Fibroblast of skin of left biceps (primary cell): ENCODE measurements at places on chromosomes 7 and 10.

- no peak for DNase-seq
Observed at GRCh38 chr10:116697816-116698215, 44.5 kb downstream of the HSPA12A start.

DNA sequence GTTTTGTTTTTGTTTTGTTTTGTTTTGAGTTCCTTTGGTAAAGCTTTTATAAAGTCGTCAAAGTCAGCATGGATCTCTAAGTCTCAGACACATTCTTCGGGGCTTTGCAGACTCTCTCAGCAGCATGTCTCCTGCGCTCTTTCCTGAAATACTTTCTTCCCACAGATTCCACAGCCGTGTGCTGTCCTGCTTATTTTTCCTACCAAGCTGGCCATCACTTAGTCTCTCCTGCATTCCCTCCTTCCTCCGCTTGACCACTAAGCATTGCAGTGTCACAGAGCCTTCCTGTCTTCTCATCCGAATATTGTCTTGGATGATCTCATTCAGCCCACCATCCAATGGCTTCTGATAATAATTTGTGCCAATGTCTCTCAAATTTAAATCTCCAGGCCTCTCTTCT lies 434.3 kb upstream of the C7orf33 start:
- no peak for DNase-seq

DNA sequence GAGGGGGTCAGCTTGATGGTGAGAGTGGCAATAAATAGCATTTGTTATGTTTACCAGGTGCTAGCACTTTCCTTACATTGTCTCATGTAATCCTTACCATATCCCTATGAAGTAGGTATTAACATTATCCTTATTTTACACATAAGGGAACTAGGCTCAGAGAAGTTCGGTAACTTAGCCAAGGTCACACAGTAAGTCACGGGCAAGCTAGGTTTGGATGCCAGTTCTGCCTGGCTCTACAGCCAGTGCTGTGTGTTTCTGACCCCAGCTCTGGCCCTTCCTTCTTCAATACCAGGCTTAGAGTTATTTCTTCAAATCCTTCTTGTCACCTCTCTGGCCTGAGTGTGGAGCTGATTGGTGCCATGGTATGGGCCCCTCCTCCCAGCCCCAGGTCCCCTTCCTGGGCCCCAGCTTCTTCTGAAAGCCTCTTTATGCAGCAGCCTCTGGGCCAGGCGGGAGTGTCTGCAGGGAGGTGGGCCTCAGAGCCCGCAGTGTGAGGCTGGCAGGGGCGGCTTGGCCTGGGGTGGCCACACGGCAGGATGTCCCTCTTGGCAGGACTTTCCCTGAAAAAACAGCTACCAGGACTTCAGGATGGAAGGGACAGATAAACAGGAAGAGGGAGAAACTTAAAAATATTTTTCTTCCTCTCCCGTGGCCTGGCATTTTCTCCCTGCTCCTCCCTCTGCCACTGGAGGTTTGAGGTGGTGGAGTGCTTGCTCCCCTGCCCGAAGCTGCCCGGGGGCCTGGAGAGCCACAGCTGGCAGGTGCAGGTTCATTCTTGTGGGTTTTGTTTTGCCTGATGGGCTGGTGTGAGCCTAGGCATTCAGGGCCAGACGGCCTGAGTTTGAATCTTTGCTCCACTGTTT lies 20.6 kb downstream of the PALD1 start:
- no peak for DNase-seq

- DNase-seq = no peak
Observed at GRCh38 chr10:63765126-63765525, 243.9 kb downstream of the REEP3 start.

GRCh38 chr7:11120675-11121220 lies 147.1 kb downstream of the PHF14 start:
- no peak for DNase-seq

DNA sequence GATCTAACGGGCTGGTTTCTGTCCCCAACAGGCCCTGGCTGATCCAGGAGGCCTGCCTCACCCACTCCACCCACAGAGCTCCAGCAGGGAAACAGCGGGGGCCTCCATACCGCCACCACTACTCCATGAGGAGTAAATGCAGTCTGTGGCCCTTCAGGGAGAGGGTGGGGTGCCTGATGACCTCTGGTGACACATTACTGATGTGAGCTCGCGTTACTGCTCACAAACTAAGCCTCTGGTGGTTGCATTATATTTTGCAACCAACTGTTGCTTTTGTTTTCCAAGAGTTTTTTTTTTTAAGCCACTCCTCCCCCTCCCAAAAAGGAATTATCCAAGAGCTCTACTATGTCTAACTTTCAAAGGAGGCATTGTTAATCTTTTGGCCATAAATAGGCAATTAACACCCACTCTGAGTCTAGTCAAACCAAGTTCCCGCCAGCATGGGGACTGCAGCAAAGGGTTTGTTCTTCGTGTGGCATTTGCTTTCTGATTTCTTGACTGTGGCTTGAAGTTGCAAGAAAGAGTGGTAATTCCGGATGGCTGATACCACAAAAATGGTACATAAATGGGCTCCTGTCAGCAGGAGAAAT lies 72.6 kb downstream of the FAM53B start:
- no peak for DNase-seq

DNA sequence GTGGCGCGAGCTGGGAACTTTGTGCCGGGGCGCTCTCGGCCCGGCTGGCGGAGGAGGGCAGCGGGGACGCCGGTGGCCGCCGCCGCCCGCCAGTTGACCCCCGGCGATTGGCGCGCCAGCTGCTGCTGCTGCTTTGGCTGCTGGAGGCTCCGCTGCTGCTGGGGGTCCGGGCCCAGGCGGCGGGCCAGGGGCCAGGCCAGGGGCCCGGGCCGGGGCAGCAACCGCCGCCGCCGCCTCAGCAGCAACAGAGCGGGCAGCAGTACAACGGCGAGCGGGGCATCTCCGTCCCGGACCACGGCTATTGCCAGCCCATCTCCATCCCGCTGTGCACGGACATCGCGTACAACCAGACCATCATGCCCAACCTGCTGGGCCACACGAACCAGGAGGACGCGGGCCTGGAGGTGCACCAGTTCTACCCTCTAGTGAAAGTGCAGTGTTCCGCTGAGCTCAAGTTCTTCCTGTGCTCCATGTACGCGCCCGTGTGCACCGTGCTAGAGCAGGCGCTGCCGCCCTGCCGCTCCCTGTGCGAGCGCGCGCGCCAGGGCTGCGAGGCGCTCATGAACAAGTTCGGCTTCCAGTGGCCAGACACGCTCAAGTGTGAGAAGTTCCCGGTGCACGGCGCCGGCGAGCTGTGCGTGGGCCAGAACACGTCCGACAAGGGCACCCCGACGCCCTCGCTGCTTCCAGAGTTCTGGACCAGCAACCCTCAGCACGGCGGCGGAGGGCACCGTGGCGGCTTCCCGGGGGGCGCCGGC lies 870 bp downstream of the FZD1 start:
- DNase-seq = no peak

DNA sequence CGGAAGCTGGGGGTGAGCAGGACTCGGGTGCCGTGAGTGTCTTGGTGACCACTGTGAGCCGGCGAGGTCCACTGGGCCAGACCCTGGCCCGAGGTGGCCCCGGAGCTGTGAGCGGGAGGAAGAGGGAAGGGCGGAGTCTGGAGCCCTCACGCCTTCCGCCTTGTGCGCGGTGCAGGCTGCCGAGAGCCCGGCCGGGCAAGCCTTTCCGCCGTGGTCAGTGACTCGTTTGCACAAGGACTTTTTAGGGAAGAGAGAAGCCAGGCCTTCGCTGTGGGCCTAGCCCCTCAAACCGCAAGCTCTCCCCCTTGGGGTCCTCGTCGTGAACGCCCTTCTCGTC lies 40.9 kb upstream of the ZNF32 start:
- no peak for DNase-seq

DNA sequence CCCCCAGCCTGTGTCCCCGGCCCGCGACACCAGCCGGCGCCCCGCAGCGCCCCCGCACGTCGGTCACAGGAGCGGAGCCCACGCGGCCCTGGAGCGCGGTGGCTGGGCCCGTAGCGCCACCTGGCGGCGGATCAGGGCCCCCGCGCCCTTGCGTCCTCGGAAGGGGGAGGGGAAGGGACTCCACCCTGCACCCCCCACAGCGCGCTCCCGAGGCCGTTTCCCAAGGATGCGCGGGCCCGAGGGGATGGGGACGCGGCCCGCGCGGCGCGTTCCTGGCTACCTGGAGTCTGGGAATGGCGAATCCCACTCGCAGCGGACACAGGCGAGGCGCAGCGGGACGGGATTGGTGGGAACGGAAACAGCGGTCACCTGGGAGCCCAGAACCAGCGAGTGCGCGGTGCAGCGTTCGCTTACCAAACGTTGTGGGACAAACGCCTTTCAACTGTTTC lies 23.8 kb upstream of the MKI67 start:
- no peak for DNase-seq

- no peak for DNase-seq
Observed at GRCh38 chr7:113799896-113800295, 118.9 kb downstream of the PPP1R3A start.

DNA sequence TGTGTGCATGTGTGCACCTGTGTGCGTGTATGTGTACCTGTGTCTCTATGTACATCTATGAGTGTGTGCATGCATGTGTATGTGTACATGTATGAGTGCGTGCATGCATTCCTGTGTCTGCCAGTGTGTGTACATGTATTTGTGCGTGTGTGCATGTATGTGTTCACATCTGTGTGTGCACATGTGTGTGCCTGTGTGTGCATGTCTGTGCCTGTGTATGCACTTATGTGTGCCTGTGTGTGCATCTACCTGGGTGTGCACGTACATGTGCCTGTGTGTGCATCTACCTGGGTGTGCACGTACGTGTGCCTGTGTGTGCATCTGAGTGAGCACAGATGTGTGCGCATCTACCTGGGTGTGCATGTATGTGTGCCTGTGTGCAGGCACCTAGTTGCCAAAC lies 102.2 kb upstream of the DIP2C start:
- DNase-seq = no peak

DNA sequence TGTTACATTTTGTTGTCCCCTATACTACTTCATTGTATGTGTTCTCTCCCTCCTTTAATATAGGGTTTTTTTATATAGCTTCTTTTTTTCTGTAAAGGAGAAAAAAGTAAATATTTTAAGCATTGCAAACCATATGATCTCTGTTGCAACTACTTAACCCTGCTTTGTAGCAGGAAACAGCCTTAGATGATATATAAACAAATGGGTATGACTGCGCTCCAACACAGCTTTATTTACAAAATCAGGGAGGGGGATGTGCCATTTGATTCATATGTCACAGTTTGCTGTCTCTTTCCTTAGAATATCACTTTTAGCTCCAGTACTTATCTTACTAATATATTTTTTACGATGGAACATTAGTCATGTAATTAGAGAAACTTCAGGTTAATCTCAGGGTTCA lies 155.2 kb upstream of the GNAI1 start:
- peak; percentile 17 for DNase-seq

- DNase-seq = no peak
Observed at GRCh38 chr7:127884066-127884559, 147.1 kb downstream of the LRRC4 start.

GRCh38 chr7:145016068-145016467 lies 180.2 kb upstream of the TPK1 start:
- DNase-seq = no peak

DNA sequence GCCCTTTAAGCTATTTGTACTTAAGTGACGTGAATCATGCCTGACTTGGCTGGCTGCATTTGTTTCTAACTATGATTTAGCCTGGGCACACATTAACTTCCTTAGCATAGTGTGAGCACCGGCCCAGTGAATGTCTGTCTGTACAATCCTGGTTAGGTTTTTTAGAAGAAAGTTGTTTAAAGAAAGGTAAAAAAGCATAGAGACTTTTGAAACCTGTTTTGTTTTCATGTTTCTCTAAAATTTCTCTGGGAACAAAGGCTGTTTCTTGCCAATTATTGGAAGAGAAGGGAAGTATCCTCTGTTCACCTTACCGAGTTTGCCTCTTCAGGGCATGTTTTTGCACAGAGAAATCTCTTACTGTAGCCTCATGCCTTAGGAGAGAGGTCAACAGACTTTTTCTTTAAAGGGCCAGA lies 42.9 kb upstream of the MET start:
- DNase-seq = no peak

GRCh38 chr7:44633254-44634186 lies 27.1 kb downstream of the OGDH start:
- DNase-seq = peak; percentile 63
